Non-pigmented ciliary epithelial cell (primary cell): ENCODE measurements at places on chromosomes 2 and 18.

GRCh38 chr2:31151501-31151900, 13.3 kb upstream of the GALNT14 start:
- no peak for DNase-seq

DNA sequence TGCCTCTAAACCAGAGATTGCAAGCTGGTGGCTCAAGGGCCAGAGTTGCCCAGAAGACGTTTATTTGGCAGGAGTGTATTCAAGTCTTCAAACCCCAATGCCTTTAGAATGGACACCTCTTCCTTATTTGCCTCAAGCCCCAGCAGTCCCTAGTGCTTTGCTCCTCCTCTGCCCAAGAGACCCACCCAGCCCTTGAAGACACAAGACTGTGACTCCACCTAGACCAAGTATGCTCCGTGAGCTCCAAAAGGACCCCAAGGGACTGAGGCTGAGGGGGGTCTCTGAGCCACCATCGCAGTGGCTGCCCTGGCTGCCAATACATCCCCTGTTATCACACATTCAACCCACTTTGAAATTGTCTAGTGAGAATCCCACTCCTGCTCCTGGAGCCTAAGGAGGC, 99.3 kb downstream of the COL6A3 start:
- no peak for DNase-seq

DNA sequence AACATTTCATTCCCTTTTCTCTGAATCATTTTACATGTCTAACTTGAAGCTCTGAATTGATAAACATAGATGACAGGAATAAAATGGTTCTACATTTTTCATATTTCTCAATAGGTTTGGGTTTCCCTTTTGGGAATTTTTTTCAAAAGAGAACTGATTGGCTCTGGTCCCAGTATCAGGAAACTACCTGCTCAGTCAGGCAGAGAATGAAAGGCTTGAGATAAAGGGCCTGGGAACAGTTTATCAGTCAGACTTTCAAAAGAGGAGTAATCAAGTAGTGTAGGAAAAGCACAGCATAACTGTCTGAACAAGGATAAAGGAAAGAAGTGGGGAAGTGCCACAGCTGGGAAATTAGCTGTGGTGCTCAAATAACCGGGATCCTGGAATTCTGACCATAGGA, 28.3 kb upstream of the CCL20 start:
- no peak for DNase-seq

GRCh38 chr2:229267080-229267479, 4.0 kb downstream of the PID1 start:
- no peak for DNase-seq

DNA sequence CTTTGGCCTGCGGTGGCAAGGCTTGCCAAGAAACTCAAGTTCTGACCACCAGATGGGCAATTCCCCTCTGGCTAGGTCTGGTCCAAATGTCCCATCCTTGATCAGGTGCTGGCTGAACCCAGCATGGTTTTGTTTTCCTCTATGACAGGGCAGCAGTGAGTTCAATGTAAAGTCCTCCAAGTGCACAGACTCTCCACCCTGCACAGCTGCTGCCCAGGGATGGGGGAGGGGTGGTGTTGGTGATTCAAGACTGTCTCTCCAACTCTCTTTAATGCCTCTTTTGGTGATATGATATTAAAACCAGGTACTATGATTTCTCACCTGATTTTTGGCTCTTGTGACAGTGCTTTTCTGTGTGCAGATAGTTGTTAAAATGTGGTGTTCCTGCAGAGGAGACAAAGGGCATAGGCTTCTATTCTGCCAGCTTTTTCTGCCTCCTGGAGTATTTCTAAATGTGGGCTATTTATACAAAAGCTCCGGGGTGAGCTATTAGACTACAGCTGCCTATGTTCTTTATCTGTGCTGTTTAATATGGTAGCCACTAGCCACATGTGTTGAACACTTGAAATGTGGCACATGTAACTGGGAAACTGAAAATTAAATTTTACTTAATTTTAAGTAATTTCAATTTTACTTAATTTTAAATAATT, 64.0 kb upstream of the STK39 start:
- DNase-seq: no peak

DNA sequence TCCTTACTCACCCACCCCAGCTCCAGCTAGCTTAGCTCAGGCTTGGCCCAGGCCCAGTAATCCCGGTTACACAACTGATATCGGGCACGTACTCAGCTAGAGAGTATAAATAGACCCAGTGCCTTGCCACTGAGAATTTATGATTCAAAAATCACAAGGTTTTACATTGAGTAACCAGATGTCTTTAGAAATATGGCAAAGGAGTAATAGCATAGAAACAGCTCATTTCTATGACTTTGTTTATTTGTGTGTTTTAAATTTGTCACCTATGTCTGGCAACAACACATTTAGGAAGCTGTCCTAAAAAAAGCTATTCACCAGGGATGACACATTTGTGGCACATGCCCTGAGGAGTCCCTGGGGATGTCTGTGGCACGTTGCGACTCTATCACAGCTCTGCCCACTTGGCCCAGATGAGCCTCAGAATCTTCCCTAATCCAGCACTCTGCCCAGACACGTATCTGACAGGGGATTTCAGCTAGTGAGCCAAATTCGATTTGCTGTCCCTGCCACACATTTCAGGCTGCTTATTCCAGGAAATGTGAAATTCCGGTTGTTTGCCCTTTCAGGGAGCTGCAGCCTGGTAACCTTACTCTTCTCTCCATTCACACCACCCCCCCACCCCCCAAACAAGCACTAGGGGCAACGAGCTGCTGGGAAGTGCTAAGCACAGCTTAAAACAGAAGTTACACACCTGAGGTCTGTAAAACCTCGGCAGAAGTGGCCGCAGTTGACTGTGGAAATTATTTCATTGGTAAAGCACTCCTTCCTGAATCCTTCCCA, 85.4 kb upstream of the ZCCHC2 start:
- no peak for DNase-seq

DNA sequence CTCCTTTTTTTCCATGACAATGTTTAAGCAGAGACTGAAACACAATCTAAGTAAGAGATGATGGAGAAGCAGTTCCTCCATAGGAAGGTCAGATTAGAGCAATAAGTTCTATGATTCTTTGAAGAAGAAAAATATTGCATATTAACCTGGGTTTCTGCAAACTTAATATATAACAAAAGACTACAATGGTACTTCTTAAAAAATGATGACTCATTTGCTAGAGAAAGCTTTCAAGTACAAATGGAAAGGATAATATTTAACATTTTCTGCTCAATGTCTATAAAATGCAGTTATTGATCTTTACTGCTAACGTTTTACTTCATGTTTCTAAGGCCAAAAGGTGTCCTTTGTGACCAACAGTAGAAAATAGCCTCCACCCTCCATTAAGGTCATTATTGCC, 158.6 kb downstream of the DOCK10 start:
- DNase-seq: no peak
